ENCODE measurements at places on chromosomes 1 and 21.

DNA sequence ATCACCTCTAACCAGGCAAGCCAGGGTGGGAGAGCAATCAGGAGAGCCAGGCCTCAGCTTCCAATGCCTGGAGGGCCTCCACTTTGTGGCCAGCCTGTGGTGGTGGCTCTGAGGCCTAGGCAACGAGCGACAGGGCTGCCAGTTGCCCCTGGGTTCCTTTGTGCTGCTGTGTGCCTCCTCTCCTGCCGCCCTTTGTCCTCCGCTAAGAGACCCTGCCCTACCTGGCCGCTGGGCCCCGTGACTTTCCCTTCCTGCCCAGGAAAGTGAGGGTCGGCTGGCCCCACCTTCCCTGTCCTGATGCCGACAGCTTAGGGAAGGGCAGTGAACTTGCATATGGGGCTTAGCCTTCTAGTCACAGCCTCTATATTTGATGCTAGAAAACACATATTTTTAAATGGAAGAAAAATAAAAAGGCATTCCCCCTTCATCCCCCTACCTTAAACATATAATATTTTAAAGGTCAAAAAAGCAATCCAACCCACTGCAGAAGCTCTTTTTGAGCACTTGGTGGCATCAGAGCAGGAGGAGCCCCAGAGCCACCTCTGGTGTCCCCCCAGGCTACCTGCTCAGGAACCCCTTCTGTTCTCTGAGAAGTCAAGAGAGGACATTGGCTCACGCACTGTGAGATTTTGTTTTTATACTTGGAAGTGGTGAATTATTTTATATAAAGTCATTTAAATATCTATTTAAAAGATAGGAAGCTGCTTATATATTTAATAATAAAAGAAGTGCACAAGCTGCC, 19.8 kb downstream of the CSF1 start:
- DNase-seq, result no peak

DNA sequence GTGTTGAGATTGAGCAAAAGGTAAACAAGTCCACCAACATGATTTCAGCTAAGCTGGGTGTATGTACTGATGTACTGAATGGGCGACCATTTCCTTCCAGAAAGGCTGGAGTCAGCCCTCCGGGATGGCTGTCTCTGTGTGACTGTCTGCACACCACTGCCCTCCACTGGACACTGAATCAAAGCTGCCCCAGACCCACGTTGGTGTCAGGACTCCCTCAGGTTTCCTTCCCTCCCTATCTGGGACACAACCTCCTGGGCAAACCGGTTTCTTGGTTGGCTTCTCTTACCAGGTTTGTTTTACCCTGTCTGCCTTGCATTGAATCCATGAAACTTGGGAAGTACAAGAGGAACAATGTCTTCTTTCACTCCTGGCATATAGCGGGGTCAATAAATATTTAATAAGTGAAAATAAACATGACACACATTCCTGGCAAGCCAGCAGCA, 5.3 kb upstream of the SRP9 start:
- peak; percentile 88 for DNase-seq

DNA sequence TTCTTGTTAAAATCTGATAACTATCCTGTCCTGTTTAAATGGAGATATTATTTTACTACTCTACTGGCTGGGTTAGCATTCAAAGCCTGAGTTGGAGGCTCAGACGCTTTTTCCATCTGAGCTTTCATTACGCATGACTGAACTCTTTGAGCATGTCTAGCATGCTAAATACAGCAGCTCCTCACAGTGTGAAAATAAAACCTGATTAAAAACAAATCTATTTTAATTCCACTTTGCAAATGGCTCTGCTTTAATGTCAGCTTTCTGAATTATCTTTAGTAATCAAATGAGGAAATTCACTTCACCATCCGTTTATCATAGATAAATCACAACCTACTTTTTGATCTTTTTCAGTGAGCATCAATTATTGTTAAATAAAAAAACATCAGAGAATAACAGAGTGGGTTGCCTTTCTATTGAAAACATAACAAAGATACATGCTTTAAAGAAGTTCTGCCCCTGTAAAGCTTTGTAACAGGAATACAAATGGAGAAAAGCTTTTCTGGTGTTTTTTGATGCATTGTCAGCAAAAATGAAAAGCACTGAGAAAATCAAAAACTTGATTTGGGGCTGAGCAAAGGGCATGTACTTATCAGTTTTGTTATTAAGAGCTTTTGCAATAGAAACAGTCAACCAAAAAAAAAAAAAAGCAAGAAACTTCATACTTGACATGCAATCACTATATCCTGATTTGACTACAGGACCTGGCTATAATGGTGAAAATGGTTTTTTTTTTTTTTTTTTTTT, 3.5 kb upstream of the SPEN start:
- peak; percentile 45 for DNase-seq

DNA sequence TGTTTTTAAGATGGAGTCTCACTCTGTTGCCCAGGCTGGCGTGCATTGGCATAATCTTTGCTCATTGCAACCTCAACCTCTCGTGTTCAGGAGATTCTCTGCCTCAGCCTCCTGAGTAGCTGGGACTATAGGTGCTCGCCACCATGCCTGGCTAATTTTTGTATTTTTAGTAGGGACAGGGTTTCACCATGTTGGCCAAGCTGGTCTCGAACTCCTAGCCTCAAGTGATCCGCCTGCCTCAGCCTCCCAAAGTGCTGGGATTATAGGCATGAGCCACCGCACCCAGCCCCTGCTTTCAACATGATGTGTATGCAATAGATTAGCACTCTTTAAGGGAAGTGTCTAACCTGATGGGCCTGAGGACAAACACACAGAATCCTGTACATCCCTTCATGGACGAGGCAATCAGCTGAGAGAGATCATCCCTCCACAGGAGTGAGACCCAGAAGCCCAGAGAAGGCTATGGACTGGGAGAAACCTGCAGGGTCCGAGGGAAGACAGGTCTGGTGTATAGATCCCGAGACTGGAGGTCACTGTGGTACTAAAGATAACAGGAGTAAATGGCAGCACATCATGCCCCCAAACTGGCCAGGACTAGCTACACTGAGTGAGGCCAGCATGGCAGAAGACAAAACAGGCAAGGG, 5.6 kb upstream of the DEGS1 start:
- no peak for DNase-seq

GRCh38 chr1:230658691-230659090, 16.4 kb downstream of the COG2 start:
- DNase-seq, result no peak

- DNase-seq, result no peak
Observed at GRCh38 chr1:193318347-193318746, 131.9 kb upstream of the B3GALT2 start.

- DNase-seq, result no peak
Observed at GRCh38 chr1:234779160-234779538, 169.2 kb upstream of the IRF2BP2 start.

DNA sequence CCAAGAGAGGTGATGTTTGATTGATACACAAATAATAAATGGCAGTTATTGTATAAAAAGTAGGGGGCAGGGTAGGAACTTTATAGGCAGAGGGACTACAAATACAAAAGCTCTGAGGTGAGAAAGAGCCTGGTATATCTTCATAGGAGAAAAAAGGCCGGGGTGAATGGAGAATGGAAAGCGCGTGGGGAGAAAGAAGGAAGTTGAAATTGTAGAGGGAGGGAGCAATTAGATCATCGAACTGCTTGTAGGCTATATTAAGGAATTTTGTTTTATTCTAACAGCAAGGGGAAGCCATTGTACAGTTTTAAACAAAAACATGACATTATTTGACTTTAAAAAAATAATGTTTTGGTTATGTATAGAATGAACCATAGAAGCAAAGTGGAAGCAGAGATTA, 147.4 kb downstream of the PDE4B start:
- DNase-seq, result no peak

DNA sequence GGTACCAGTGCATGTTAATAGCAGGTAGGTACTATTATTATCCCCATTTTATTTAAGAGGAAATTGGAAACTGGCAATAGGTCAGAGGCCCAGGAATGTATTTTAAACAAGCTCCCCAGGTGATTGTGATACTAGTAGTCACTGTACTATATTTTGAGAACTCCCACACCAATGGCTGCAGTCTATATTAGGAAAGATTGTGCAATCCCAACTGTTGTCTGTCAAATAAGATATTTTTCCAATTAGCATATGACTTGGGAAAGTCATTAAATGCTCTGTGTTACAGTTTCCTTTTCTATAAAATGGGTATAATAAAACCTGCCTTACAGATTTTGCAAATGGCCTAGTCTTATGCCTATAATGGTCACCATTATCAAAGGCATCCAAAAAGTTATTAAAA, 94.2 kb upstream of the DMRTA2 start:
- DNase-seq, result no peak

- no peak for DNase-seq
Observed at GRCh38 chr1:53378932-53379661, 51.2 kb upstream of the LRP8 start.

- peak; percentile 77 for DNase-seq
Observed at GRCh38 chr1:156705321-156705917, at the start of gene CRABP2. Gene CRABP2, minus strand, starts transcription at chr1:156705583. Its CDS starts 137 bp downstream, at chr1:156705446.

DNA sequence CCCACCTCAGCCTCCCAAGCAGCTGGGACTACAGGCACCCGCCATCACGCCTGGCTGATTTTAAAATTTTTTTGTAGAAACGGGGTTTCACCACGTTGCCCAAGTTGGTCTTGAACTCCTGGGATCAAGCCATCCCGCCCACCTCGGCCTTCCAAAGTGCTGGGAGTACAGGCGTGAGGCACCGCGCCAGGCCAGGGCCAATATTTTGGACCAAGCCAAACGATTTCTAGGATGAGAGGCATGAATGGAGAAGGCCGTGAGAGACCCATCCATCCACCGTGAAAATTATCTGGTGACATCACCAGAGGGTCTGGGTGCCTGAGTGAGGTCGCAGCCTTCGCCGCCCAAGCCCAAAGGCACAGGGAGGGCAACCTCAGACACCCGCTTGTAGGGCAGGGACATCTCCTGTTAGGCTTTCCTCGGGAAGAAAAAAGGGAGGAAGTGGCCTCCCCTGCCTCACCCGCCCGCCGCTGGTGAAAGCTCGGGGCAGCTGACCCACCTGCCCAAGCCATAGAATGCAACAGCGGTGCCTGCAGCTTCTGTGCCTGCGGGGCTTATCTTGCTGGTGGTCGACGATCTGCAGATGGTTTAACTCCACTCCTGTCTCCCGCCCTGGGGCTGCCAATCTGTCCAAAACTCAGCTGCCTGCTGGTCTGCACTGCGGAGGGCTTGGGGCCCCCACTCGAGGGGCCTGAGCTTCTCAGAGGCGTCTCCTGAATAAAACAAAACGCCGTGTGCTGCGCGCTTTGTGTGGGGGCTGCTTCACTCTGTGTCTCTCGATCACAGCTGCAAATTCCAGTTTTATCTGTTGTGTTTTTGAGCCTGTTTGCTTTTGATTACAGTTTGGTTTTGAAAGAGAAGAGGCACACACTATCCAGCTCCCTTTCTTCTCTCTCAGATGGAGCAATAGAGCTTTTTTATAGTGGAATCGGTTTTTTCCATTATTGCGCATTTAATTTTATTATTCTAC, 85.8 kb downstream of the MRPS6 start:
- no peak for DNase-seq

GRCh38 chr1:85630493-85630892, 49.9 kb downstream of the CCN1 start:
- no peak for DNase-seq

DNA sequence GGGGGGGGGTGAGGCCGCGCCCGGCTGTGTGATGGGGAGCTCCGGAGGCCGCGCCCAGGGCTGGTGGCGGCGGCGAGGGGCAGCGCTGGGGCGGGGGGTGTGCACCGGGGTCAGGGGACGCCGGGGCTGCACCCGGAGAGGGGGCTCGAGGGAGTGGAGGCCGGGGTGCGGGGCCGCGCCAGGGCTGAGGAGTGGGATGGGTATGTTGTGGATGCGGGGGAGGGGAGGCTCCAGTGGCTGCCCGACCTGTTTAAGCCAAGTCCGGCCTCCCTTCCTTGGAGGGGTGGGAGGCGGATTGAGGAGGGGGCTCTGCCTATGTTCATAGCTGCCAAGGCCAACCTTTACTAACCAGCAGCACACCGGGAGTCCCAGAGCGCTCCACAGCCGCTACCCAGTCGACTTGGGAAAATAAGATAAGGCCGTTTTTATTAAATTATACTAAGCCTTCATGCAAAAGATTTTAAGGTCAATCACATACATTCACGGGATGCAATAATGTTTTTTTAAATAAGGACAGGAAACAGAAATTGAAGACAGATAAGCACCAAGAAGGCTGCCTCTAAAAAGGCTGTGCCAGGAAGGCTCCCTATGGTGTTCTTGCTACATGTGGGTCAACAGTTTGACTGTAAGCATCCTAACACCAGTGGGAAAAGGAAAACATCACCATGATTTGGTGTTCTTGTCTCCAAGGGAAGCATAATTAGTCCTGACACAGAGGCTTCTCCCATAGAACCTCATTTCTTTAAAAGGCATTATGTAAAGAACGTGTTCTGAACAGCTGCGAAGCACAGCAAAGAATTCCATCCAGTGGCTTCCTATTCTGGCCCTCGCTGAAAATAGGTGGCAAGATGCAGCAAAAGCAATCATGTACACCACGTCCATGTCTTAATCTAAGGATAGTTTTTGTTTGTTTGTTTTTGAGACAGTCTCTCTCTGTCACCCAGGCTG, 626 bp upstream of the HLCS start:
- DNase-seq, result no peak

DNA sequence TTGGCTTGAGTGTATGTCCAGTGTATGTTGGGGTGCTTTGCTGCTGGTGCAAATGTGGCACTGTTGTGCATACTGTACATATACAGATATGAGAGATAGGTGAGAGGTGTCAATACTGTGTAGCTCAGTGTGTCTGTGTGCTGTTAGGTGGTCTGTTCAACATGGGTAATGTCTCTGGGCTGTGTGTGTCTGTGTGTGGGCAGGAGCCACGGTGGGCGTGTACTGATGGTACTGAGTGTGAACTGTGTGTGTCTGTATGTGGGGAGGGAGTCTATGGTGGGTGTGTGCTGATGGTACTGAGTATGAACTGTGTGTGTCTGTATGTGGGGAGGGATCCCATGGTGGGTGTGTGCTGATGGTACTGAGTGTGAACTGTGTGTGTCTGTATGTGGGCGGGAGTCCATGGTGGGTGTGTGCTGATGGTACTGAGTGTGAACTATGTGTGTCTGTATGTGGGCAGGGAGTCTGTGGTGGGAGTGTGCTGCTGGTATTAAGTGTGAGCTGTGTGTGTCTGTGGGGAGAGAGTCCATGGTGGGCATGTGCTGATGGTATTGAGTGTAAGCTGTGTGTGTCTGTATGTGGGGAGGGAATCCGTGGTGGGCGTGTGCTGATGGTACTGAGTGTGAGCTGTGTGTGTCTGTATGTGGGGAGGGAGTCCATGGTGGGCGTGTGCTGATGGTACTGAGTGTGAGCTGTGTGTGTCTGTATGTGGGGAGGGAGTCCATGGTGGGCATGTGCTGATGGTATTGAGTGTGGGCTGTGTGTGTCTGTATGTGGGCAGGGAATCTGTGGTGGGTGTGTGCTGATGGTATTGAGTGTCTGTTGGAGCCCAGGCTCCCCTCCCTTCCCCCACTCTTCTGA, 32.2 kb upstream of the FOXO6 start:
- DNase-seq, result no peak

- peak; percentile 16 for DNase-seq
Observed at GRCh38 chr1:203424861-203425662, 50.5 kb upstream of the PRELP start.

DNA sequence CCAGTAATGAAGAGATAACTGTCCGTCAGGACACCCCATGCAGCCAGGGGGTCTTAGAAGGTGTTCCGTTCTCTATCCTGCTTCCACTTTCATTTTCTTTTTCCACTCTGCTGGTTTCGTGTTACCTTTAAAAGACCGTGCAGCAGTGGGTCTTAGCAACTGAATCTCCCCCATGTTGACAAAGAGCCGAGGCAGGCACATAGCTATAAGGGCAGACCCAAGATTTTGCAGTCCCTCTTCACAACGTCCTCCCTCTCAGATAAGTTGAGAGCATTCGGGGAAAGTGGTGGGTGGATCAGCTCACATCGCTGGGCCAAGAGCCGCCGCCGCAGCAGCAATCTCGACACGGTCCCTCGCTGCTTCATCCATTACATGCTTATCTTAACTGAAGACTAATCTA, 355.5 kb downstream of the LMO4 start:
- no peak for DNase-seq
